ENCODE measurements at places on chromosomes 2 and 18. TPM values are rescaled to one million over a fixed set of nuclear protein-coding genes. Genes with fewer than 3 reads are reported as not detected.

The SLC9A4 gene
- 0.81 TPM for total RNA-seq

GRCh38 chr2:196293751-196294515 lies 122.6 kb upstream of the STK17B start:
- no peaks in the 10 kb centered on the region for H3K36me3 ChIP-seq
- DNase-seq: no peak
- no peaks in the 10 kb centered on the region for H3K27me3 ChIP-seq
- no peaks in the 10 kb centered on the region for H3K4me1 ChIP-seq
- H3K4me3 ChIP-seq: no peak overlapping the region
- H3K27ac ChIP-seq: no peak overlapping the region

The SKOR2 gene
- total RNA-seq: 0.43 TPM

- H3K27ac ChIP-seq: no peak overlapping the region
- H3K27me3 ChIP-seq: no peaks in the 10 kb centered on the region
- H3K4me1 ChIP-seq: peaks cover 4% of the 10 kb centered on the region
- H3K36me3 ChIP-seq: no peaks in the 10 kb centered on the region
- DNase-seq: no peak
These were observed 24.7 kb upstream of the DUSP2 start for GRCh38 chr2:96169868-96170507.

DNA sequence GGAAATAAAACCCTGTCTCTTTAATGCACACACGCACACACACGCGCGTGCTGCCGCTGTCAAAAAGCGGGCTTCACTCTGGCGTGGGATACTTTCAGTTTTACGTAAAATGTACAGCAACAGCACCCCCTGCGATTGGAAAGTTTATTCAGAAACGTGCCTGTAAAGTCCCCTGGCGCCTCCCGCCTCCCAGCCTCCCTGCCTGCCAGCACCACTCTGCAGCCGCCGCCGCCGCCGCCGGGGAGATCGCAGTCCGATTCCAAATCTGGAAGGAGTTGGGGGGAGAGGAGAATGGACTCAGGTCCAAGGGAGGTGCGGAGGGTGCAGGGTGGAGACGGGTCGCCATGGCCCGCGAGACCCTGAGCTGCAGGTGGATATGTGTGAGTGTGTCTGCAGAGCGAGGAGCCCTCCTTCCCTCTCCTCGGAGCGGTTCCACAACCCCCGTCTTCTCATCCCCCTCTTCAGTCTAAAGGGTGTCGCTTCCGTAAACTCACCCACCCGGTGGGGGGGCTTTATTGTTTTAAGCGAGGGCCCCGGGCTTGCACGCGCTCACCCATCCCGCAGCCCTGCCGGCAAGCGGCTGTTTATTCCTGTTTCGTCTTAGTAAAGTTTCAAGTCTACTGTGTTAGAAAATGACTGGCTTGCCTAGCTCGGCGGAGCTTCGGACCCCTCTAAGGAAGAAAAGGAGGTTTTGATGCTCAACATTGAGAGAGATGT lies 1.8 kb upstream of the BCL11A start:
- H3K4me1 ChIP-seq: peaks cover 17% of the 10 kb centered on the region
- no peaks in the 10 kb centered on the region for H3K27me3 ChIP-seq
- H3K27ac ChIP-seq: no peak overlapping the region
- H3K36me3 ChIP-seq: no peaks in the 10 kb centered on the region
- H3K4me3 ChIP-seq: peak overlapping the region; percentile 40
- peak; percentile 54 for DNase-seq

The TWIST2 gene
- 11.3 TPM for total RNA-seq

The TMEM87B gene
- 22.6 TPM for total RNA-seq

GRCh38 chr2:24915796-24916195 lies 4.2 kb downstream of the ADCY3 start:
- H3K4me3 ChIP-seq: no peak overlapping the region
- no peak for DNase-seq
- H3K27me3 ChIP-seq: no peaks in the 10 kb centered on the region
- H3K27ac ChIP-seq: no peak overlapping the region
- peaks cover 8% of the 10 kb centered on the region for H3K4me1 ChIP-seq

The CEBPZ gene
- 50.5 TPM for total RNA-seq

GRCh38 chr2:140905083-140905781 lies 1225.6 kb downstream of the LRP1B start:
- no peaks in the 10 kb centered on the region for H3K4me1 ChIP-seq
- no peak overlapping the region for H3K27ac ChIP-seq
- DNase-seq: no peak
- no peaks in the 10 kb centered on the region for H3K27me3 ChIP-seq
- H3K4me3 ChIP-seq: no peak overlapping the region

DNA sequence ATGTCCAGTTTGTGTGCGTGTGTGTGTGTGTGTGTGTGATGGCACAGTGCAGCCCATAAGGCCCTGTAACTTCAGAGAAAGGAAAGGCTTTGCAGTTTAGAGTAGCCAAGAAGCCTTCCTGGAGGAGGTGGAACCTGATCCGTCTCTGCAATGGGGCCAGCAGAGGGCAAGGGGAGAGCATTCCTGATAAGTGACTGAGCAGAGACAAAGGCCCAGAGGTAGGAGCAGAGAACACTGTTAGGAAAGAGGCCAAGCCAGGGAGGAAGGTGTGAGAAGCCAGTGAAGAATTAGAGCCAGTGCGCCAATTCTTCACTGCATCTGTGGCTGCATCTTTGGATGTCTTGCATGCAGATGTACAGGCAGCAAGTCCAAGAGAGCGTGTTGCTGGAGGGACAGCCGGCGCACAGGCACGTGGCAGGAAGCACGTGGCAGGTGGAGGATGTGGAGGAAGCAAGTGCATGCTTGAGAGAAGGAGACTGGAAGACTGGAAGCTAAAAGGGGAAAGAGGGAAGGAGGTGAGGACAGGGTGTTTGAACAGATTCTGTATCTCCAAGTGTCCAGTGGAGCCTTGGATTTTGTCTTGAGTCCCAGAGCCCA lies 196.3 kb downstream of the CTIF start:
- DNase-seq: no peak
- H3K4me1 ChIP-seq: peaks cover 14% of the 10 kb centered on the region
- H3K27ac ChIP-seq: no peak overlapping the region
- H3K36me3 ChIP-seq: no peaks in the 10 kb centered on the region

The RSAD2 gene
- total RNA-seq: 5.5 TPM

DNA sequence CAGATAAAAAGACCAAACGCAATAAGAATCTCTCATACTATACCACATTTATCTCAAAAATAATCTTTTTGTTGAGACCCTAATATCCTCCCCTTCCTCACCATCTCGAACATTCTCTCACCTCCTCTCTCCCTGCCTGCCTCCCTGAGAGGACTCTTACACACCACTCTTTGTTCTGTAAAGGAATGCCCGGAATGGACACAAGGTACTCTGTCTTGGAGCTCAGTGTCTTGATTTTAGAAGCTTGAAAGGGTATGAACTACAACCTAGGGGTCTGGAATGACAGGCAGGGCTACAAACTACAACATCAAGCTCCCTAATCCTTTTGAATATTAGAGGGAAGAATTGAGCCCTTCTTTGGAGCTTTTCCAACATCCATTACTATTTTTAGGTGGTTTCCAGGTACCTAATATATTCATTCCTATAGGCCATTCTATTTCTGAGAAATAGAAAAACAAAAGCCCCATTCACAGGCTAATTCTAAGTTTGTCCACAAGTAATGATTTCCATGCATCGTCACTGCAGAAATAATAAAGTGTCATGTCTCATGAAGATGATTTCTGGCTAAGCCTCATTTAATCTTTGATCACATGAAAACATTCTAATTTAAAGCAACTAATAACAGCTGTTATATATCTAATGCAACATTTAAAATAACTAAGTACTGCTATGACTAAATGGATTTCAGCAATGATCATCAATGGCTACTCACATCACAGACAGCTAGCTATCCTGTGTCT lies 60.6 kb downstream of the LRP2 start:
- no peaks in the 10 kb centered on the region for H3K36me3 ChIP-seq
- no peak overlapping the region for H3K4me3 ChIP-seq
- no peak for DNase-seq
- no peaks in the 10 kb centered on the region for H3K4me1 ChIP-seq
- no peaks in the 10 kb centered on the region for H3K27me3 ChIP-seq

GRCh38 chr2:105926960-105927678 lies 182.4 kb downstream of the NCK2 start:
- H3K36me3 ChIP-seq: no peaks in the 10 kb centered on the region
- DNase-seq: no peak
- no peaks in the 10 kb centered on the region for H3K27me3 ChIP-seq
- no peak overlapping the region for H3K27ac ChIP-seq

DNA sequence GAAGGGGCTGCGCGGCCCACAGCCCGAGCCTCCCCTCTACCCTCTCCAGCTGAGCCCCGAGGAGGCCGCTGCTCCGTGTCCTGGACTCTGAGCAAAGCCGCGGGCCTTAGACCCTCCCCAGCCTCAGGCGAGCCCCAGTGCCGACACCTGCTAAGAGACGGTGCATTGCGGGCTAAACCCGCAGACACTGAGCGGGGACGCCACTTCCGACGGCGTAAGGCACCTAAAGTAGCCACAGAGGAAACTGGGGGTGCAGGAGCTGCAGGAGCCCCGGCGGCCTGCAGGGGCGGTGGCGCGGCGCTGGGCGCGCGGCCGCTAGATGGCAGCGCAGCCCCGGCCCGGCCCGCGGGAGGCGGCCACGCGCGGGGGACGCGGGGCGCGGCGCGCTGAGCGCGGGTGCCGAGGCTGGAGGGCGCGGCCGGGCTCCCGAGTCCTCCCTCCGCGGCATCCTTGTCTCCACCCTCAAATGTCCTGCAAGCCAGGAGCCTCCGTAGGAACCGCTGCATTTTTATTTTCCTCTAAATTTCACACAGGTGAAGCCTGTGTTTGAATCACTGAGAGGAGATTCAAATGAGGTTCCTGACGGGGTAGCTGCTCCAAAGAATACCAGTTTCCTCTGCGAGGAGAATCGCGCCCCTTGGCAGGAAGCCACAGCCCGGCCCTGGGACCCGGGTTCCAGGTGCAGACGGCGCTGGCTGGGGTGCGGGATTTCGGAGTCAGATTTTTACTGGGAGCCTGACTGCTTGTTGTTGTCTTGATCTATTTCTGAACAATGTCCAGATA lies 650.5 kb downstream of the GALR1 start:
- no peaks in the 10 kb centered on the region for H3K4me1 ChIP-seq
- H3K36me3 ChIP-seq: no peaks in the 10 kb centered on the region
- H3K4me3 ChIP-seq: peak overlapping the region; percentile 37
- DNase-seq: peak; percentile 53

DNA sequence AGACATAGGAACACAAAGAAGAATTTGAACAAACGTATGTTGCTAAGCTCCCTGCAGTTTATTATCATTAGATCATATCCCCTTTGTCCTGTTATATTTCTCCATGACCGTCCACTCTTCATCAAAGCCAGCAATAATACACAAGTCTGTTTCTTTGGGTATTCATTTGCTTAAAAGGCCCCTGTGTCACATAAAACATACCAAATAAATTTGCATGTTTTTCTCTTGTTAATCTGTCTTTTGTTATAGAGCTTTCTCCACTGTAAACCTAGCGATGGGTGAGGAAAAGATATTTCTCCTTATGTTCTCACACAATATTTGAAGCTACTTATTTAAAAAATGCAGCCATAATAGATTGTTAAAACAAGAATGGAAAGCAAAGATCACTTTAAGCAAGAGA lies 42.9 kb upstream of the REL start:
- H3K4me1 ChIP-seq: peaks cover 4% of the 10 kb centered on the region
- H3K36me3 ChIP-seq: no peaks in the 10 kb centered on the region
- no peak overlapping the region for H3K27ac ChIP-seq
- no peak for DNase-seq
- no peak overlapping the region for H3K4me3 ChIP-seq

GRCh38 chr18:61706276-61706915 lies 186.4 kb downstream of the RNF152 start:
- H3K27ac ChIP-seq: no peak overlapping the region
- H3K36me3 ChIP-seq: no peaks in the 10 kb centered on the region
- no peaks in the 10 kb centered on the region for H3K27me3 ChIP-seq
- no peaks in the 10 kb centered on the region for H3K4me1 ChIP-seq
- DNase-seq: no peak

The TTC39C gene
- total RNA-seq: 68.3 TPM

DNA sequence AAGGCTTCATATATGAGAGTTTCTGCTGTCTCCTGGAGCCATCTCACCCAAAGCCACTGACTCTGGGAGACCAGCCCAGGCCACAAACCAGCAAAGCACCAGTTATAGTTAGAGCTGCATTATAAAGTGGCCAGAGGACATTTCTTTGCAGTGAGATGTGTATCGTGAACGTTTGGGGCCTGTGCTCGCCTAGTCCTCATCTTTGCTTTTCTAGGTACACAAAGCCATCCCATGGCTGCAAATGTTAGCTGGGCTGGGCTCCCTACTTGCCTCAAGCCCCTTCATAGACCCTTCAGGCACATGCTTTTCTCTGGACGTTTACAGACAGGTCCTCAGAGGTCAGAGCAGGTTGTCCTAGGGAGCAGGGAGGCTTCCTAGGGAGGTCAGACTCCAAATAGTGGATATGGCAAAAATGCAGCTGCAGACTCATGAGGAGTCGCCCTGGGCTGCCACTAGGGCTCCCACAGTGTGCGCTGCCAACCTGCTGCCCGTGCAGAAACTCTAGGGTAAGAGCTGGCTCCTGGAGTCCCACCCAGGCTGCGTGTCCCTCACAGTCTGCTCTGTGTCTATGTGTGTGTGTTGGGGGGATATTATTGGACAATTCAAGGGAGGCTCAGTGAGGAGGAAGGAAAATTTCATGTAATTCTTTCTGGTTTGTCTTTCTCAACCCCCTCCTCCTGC lies 141.0 kb downstream of the RPIA start:
- H3K4me3 ChIP-seq: no peak overlapping the region
- no peaks in the 10 kb centered on the region for H3K36me3 ChIP-seq
- no peaks in the 10 kb centered on the region for H3K27me3 ChIP-seq
- H3K4me1 ChIP-seq: no peaks in the 10 kb centered on the region

- no peak overlapping the region for H3K4me3 ChIP-seq
- peaks cover 16% of the 10 kb centered on the region for H3K4me1 ChIP-seq
- DNase-seq: no peak
- H3K27me3 ChIP-seq: no peaks in the 10 kb centered on the region
These were observed 25.7 kb downstream of the MAP4K3 start for GRCh38 chr2:39411181-39411944.

GRCh38 chr2:133655610-133656009 lies 87.3 kb upstream of the NCKAP5 start:
- no peaks in the 10 kb centered on the region for H3K4me1 ChIP-seq
- H3K36me3 ChIP-seq: no peaks in the 10 kb centered on the region
- no peak overlapping the region for H3K4me3 ChIP-seq
- no peak for DNase-seq
- no peaks in the 10 kb centered on the region for H3K27me3 ChIP-seq

The PKP4 gene
- total RNA-seq: 60.5 TPM

- no peaks in the 10 kb centered on the region for H3K27me3 ChIP-seq
- no peaks in the 10 kb centered on the region for H3K4me1 ChIP-seq
- H3K4me3 ChIP-seq: no peak overlapping the region
- no peak overlapping the region for H3K27ac ChIP-seq
- no peak for DNase-seq
These were observed 557.8 kb downstream of the SUCLG1 start for GRCh38 chr2:83901317-83901716.

The UGT1A5 gene
- 0.16 TPM for total RNA-seq

- no peak for DNase-seq
- peak overlapping the region; percentile 96 for H3K4me3 ChIP-seq
- no peaks in the 10 kb centered on the region for H3K27me3 ChIP-seq
- peaks cover 23% of the 10 kb centered on the region for H3K4me1 ChIP-seq
- H3K27ac ChIP-seq: peak overlapping the region; percentile 100
These were observed 678 bp upstream of the VAPA start for GRCh38 chr18:9913151-9913525.

The CD8B2 gene
- total RNA-seq: not detected

The GALNT14 gene
- total RNA-seq: 31.5 TPM

GRCh38 chr18:12246849-12247808 lies 7.0 kb upstream of the CIDEA start:
- H3K36me3 ChIP-seq: no peaks in the 10 kb centered on the region
- H3K4me3 ChIP-seq: no peak overlapping the region
- no peaks in the 10 kb centered on the region for H3K27me3 ChIP-seq
- no peaks in the 10 kb centered on the region for H3K4me1 ChIP-seq
